ENCODE measurements at places on chromosomes 4 and X.

DNA sequence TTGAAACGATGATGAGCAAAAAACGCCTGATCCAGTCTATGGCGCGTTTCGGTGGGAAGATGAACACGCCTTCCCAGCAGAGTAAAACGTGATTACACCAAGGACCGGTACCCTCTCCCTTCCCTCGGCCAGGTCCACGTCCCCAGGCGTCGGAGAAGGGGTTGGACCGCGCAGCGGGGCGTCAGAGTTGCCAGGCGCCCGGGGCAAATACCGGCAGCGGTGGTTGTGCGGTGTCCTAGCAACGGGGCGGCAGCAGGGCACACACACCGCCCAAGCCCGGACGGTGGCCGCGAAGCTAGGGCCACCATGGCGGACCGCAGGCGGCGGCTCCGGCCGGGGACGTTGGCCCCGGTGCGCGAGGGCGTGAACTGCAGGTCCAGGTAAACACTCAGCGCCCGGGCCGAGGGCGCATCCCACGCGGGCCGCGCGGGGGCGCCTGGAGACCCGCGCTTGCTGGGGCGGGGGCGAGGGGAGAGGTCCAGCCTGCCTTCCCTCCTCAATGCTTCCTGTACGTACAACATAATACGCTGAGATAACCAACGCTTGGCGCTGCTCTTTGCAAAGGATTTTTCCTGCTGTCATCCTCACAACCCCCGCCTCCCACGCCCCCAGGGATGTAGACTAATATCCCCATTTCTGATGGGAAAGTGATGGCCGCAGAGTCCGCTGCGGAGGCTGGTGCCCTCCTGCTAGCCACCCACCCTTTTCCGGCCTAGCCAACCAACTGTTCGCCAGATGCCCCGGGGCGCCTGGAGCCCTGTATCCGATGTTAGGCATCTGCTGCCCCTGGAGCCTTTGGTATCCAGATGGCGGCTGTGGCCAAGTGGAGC, at the start of gene FAM47E:
FAM47E (plus strand) TSS at position 281 of the 830 bp plus-strand sequence; CDS start at position 307, 26 bp downstream.
- no peak for DNase-seq

- DNase-seq: no peak
These were observed 1629.2 kb upstream of the ADGRL3 start for GRCh38 chr4:59570860-59571476.

GRCh38 chr4:24846716-24847115, 51.3 kb downstream of the SOD3 start:
- DNase-seq: no peak

DNA sequence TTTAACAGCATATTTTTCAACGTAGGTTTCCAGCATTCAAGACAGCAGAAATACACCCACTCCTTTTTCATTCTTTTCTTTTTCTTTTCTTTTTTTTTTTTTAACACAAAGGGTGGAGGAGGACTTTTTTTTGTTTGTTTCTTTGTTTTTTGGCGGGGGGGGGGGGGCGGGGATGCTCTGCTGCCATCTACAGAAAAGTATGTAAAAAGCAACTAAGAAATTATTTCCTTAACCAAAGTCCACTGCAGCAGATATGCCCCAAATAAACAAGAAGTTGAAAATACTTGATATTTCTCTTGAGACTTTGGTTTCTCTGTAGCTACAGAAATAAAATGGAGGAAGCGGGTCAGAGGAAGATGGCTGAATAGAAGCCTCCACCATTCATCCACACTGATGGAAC, 63.2 kb upstream of the PBDC1 start:
- no peak for DNase-seq

GRCh38 chr4:20046931-20047677, 204.6 kb upstream of the SLIT2 start:
- no peak for DNase-seq

DNA sequence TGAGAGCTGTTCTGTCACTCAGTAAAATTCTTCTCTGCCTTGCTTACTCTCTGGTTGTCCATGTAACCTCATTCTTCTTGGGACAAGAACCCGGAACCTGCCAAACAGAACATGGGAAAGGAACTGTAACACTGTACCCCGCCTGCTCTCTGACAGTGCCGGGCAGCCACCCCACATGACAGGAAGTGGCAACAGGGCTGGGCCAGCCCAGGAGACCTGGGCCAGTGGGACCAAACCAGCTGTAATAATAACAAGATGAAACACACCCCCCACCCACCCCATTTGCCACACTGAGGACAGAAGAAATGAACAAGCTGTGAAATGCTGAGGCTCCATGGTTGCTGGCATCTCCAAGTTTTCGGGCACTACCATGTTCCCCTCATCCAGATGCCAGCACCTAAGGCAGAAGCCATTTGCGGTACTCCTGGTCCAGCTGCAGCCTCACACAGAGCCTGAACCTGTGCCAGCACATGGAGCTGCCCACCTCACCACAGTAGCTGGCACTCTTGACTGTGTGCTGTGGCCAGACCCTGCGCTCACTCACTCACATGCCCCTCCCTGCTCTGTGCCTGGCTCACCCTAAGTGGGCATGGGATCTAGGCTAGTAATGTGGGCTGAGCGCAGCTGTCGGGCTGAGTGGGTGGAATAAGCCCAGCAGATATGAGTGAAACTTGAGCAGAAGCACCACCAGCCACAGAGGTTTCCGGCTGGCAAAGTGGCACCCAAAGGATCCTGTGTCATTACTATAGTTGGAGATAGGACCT, 126.2 kb upstream of the UGT8 start:
- DNase-seq: no peak

- no peak for DNase-seq
These were observed 8.5 kb downstream of the RAPGEF2 start for GRCh38 chr4:159111416-159111815.

DNA sequence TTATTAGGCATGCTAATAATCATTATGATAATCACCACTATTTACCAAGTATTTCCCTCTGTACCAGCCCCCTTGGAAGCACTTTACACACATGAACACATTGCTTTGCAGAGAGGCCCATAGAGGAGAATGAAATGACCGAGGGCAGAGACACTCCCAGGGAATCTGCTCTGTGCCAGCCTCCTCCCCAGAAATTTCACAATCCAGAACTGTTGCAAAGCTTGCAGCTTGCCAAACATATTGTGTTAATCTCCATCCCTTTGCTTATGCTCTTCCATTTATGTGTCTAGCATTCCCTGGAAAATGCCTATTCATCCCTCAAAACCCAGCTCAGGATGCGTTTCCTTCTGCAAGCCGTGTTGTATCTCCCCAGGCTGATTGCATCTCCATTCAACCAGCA, 37.8 kb downstream of the CYTL1 start:
- DNase-seq: no peak

DNA sequence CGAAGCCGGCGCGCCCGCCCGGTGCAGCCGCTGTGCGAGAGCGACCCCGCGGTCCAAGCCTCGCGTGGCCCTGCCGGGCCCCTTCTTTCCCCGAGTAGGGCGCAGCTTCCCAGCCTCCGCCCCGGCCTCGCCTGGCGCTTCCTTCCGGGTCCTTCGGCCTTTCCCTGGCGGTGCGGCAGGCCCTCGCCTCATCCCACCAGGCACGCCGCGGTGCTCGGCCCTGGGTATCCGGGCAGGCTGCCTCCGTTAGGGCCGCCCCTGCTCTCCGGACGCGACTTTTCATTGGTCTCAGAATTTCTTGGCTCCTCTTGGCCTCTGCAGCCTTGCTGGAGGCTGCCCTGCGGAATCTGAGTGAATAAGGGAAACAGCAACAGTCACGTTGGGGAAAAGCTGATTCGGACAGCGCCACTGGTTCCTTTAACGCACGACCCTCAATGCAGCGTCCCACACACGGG, 429 bp downstream of the UVSSA start:
- DNase-seq: peak; percentile 88
